Effector memory CD8-positive, alpha-beta T cell (primary cell): ENCODE measurements at places on chromosomes 3 and 15.

- no peak for DNase-seq
Observed at GRCh38 chr3:46926039-46926438, 48.5 kb downstream of the PTH1R start.

GRCh38 chr15:77623755-77624524 lies 8.8 kb downstream of the LINGO1 start:
- DNase-seq, result no peak

- DNase-seq, result no peak
Observed at GRCh38 chr15:57355259-57355658, 21.0 kb upstream of the CGNL1 start.

- DNase-seq, result no peak
Observed at GRCh38 chr15:60272623-60273022, 125.2 kb downstream of the ANXA2 start.

DNA sequence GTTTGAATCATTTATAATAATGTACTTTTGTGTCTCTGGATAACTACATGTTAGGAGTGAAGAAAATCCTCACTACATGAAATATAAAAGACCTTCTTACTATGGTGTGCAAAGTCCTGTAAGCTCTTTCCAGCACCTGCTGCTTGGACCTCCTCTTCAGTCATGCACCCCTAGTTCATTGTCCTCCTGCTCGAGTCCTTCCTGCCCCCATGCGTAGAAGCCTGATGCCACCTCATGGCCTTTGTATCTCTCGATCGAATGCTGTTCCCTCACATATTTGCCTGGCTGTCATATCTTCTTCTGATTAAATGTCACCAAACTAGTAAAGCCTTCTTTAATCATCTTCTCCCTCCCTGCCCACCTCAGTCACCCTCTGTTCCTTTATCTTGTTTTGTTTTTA lies 49.9 kb upstream of the SUCLG2 start:
- no peak for DNase-seq

DNA sequence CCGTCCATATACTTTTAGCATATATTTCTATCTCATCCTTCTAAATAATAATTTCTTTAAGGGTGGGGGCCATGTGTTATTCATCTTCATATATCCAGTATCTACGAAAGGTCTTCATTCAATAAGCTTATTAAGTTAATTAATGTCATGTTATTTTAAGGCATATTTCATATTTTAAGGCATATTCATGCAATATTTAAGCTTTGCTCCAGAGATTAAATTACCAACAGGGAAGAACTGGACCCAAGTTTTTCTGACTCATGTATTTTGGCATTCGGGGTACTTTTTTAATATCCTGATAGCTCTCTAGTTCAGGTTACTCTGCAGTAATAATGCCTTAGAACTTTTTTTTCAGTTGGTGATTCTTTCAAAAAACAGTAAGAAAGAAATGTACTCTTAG lies 27.4 kb downstream of the PHC3 start:
- no peak for DNase-seq

GRCh38 chr3:100634493-100635272 lies 25.3 kb downstream of the ADGRG7 start:
- no peak for DNase-seq

DNA sequence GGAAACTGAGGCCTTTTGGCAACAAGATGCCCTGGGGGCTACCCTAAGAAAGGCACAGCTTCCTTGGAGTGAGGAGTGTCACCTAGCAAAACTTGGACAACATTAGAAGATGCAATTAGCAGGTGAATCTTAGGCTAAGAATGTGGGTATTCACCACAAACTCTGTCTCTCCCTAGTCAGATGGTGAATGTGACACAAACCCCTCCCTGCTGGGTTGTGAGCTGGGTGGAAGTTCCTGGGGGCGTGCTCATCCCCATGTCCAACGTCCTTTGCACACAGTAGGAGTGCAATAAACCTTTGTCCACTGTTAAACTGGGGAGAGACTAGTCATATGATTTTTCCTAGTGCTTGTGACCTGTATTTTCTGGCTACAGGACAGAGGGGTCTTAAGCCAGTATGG lies 67.1 kb upstream of the SH3GL3 start:
- DNase-seq, result no peak

- peak; percentile 74 for DNase-seq
Observed at GRCh38 chr3:128845778-128846485, 33.5 kb upstream of the ACAD9 start.

- DNase-seq, result no peak
Observed at GRCh38 chr3:13317596-13318320, 102.4 kb downstream of the NUP210 start.

GRCh38 chr3:154536751-154537150 lies 106.8 kb upstream of the GPR149 start:
- no peak for DNase-seq

DNA sequence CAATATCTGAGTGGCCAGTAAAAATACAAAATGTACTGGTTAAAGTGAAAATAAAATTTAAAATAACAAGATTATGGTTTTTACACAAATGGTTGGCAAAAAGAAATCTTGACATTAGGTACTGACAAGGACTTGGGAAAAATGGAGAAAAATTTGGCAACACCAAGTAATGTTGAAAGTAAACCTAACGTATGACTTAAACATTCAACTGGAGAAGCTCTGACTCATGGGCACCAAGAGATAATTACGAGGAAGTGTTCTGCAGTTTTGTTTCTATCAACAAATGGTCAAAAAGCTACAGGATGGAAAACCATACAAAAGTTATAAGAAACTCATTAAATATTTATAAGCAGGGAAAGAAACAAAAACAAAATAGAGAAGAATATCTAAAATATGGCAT lies 177.7 kb downstream of the ZNF385D start:
- DNase-seq, result no peak

GRCh38 chr3:166993015-166993630 lies 387.0 kb downstream of the ZBBX start:
- DNase-seq, result no peak

DNA sequence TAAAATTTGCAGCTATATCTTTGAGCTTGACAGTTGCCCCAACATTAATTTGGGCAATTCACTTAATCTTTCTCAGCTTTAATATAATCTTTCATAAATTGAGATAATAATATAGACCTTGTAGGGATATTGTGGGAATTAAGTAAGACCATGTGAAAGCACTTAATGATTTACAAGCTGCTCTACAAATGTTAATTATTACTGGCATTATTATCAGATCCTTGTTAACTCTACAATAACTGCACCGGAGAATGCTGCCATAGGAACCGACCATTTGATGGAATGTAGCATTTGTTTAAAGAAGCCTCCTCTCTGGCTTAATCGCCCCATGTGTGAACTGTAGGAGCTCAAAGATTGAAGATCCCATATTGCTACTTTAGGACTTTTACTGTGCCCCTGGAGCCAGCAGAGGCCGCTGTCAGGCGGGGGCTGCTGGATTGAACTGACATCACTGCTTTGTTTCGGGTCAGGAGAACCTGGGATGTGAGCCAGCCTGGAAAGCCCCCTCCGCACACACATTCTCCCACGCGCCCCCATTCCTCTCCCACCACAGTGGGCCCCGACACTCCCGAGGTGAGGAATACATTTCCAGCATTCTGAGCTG lies 154.2 kb upstream of the TNIK start:
- DNase-seq, result no peak

DNA sequence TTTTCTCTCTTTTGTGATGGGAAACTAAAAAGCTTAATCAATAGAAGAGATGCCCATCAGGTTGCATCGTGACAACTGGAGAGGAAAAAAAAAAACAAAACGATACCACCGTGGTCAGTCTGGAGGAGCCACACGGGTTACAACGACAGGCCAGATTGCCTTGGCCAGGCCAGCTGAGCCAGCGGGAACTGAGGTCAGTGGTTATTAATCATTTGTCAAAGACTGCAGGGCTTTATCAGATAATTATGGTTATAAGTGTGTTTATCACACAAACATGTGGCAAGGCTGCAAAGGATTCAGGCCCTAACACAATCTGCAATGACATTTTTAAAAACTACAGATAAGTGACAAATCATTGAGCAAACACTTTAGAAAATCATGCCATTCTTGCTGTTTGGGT lies 135.0 kb upstream of the FAM3D start:
- DNase-seq, result no peak

- peak; percentile 72 for DNase-seq
Observed at GRCh38 chr3:137032465-137033120, 74.8 kb downstream of the IL20RB start.

DNA sequence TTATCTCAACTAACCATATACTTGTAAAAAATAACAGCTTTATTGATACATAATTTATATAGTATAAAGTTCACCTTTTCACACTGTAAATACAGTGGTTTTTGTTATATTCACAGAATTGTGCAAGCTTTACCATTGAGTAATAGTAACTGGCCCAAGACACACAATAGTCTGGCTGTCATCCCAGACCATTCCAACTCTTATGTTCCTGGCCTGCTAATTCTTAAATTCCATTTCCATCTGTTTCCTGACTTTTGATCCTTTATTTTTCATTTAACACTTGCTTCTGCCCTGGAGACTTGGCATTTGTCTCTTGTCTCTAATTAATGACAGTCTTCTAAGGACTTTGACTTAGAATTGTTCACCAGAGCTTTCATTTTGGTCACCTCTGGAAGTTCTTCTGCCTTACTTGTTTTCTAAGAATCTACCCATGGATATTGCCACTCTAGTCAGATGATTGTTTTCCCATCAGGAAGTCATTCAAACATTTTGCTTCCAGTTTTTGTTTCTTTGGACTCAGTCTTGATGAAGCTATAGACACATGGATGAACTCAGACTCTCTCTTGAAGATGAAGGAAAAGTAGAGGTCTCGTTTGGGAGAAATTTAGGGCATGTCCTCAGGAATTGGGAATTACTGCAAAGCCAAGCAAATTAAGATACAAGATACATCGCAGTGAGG lies 27.2 kb upstream of the PLSCR4 start:
- no peak for DNase-seq

DNA sequence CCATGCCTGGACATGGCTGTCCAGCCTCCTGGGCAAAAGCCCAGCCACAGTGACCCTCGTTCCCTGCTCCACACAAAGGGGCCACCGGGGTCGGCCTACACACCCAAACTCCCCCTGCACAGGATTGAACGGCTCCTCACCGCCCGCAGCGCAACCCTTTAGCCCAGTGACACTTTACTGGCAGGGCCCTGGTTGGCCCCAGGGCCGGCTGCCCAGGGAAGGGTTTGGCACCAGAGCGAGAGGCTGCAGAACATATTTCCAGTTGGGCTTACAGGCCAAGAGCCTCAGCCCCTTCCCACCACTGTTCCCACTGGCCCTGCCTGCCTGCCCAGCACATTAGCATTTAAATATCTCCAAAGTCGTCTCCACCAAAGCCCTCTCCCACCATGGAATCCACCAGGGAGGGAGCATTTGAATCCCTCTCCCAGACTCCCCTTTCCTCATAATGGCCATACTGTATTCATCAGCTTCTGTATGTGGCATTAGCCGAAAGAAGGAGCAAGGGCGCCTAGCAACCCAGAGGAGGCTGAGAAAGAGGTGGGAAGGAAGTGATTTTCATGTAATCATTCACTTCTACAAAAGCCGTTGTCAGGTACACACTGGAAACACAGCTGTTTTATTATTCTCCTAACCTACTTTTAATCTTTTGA lies 85.4 kb downstream of the SLC6A11 start:
- no peak for DNase-seq

- DNase-seq, result no peak
Observed at GRCh38 chr15:100930306-100930848, 11.2 kb downstream of the LRRK1 start.

DNA sequence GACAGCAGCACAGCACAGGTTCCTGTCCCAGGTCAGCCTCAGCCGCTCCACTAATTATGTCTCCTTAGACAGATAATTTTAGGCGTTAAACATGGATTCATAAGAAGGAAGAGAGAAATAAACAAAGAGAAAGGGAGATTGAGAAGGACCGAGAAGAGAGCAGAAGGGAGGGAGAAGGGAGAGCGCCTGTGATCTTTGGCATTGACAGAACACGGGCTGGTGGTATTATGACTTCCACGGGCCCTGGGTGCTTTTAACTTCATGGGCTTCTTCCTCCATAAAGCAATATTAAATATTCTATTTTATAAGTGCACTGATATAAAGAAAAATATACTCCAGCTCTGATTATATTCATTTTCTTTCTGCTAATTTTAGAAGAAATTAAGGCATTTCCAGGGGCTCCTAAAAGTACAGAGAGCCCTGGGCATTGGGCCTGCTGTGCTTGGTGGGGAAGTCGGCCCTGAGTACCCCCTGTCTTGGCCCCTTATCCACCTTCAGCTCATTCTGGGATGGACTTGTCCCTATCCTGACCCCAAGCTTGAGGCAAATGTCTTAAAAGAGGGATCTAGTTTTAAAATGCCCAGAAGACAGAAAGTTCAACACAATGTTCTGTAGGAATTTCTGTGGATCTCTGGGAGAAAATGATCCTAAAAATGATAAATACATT lies 135.3 kb downstream of the MEX3B start:
- no peak for DNase-seq

DNA sequence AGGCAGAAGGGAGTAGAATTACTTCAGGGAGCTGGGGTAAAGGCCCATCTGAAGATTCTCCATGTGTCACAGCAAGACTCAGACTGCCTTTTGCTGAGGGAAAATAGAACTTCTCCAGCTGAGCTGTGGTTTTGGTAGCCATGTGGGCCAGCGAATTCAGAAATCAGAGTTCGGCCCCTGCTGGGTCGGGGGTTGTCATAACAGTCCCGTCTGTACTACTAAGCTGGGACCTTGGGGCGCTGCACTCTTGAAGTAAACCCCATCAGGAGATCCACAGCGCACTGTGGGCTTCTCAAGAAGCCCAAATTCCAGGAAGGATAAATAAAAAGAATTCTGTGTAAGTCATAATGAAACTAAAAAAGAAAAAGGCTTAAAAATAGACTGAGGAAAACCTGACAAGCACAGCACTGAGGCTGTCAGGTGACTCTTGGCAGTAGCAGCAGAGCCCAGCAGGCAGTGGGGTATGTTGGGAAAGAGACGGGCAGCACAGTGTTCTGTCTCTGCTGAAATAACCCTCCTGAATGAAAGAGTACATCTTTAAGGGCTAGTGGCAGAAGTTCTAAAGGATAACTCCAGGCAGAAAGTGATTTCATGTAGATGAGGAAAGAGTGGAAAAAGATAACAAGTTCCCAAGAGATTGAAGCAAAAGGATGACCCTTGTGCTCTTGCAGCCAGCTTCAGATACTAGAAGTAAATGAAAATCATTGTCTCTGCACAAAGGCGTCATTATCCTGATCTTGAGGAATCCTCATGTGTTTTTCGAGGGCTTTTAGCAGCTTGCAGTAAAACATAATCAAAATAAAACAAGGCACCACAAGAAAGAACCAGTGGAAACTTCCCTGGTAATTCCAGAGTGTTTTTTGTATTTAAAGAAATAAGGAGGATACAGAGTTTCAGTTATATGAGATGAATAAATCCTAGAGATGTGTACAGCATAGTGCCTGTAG lies 74.5 kb downstream of the RAB7A start:
- DNase-seq, result no peak

DNA sequence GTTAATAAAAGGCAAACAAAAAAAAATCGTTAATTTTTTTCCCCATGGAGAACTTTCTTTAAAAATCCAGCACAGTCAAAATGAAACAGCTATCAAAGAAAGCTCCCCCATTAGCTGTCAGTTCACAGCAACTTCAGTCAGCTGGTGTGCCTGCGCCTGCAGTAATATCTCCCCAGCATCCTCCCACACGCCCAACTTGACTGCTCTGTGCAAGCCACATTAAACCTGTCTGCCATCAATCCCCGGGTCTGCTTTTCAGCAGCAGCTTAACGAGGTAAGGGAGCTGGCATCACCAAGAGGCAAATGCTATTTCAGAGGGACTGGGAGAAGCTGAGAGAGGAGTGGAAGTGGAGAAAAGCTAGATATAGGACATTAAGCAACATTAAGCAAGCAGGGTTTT lies 337.5 kb downstream of the GAP43 start:
- DNase-seq, result no peak

- DNase-seq, result no peak
Observed at GRCh38 chr3:126358038-126358815, 1.0 kb upstream of the KLF15 start.
